ENCODE measurements at places on chromosomes 12 and 14. TPM values are rescaled to one million over a fixed set of nuclear protein-coding genes. Genes with fewer than 3 reads are reported as not detected.

Gene APAF1
- total RNA-seq = 32.8 TPM

Gene KCNMB4
- total RNA-seq = 0.74 TPM

Gene TMEM119
- 0.11 TPM for total RNA-seq

DNA sequence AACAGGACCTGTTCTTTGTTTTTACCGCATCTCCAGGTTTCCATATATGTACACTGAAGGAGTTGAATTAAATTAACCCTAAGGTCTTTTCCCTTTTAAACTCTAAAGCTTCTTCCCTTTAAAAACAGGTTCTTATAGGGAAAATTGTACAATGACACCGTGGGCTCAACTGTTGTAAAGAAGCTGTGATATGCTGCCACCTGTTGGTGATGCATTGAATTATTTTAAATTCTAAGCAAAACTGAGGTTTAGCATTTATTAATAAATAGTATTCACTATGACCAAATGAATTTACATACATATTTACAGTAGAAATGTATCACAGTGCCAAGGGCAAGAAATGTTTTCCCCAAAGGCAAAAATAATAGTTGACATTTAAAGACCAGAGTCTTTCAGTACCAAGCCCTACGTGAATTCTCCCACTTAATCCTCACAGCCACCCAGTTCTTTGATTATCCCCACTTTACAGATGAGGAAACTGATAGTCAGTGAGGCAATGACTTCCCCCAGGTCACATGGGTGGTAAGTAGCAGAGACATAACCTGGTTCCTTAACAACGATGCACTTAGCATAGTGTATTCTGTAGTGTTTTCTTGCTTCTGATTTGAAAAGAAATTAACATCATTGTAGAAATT, 35.7 kb upstream of the TMEM263 start:
- DNase-seq = no peak

- DNase-seq = no peak
Measured at GRCh38 chr14:44339231-44339630, 167.9 kb downstream of the FSCB start.

DNA sequence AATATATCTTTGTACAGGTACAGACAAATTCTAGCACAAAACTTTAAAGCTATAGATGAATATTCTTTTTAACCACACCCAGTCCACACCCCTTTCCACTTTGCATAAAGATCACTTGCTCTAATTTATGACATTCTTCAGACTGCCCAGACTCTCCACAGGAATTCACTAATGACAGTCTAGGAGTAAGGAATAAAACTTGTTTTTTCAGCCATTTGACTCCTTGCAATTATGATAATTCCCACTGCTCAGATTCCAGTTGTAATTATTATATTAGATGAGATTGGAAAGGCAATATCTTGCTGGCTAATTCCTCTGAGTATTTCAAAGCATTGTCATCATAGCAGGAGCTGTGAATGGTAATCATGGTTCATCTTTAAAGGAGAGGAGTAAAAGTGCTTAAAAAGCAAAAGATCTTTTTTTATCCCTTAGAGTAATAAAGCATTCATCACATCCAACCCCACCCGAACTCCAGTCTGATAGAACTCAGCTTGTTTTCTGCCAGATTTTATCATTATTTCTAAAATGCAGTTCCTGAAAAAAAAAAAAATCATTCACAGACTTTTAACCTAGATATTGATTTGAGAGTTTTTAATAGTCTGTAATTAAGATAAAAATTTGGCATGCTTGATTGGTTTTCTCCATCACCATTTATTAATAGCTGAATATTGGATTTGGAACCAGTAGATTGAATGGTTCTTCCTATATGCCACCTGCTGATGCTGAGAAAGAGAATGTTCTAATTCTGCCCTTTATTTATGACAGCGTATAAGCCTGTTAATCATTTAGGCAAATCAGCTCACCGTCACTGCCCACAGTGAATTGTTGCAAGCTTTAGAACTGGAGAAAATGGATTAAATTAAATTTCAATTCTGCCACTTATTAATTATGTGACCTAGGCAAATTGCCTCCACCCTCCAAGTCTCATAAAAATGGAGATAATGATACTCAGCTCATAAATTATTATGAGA, 93.9 kb upstream of the RASSF8 start:
- DNase-seq = no peak

DNA sequence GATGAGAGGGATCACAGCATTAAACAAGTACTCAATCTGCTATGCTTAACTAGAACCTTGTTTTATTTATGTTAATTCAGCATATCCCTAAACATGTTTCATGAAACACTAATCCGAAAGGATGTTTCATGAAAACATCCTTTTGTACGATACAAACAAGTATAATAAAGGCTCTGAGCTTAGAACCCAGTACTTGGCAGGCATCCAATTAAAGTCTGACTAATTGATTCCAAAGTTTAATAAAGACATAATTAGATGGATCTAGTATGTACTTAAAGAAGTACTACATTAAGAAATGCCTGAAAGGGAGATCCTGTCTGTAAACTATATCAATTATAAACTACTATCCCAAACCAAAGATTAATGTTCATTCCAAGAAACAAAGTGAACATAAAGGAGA, 51.8 kb downstream of the SCAF11 start:
- DNase-seq = no peak

DNA sequence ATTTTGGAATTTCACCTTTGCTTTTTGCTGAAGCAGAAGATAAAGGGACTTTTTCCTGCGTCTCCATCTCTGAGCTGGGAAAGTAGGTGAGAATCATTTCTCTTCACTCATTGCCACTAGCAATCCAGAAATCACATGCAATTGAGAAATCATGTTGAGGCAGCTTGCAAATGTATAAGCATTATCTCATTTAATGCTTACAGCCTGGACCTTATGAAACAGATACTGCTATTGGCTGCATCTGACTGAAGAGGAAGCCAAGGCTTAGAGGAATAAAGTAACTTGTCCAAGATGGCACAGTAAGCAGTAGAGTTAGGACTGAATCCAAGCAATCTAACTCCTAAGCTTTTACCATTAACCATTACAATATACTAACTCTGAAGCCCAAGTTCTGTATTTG, 122.4 kb downstream of the FIGNL2 start:
- DNase-seq = no peak

- no peak for DNase-seq
Measured at GRCh38 chr12:6324936-6325750, 14.7 kb downstream of the PLEKHG6 start.

- peak; percentile 21 for DNase-seq
Measured at GRCh38 chr12:49951411-49952240, 1.1 kb downstream of the AQP2 start.

- peak; percentile 38 for DNase-seq
Measured at GRCh38 chr12:55019784-55020183, at the start of gene NEUROD4. TSS of gene NEUROD4 (plus strand) at chr12:55019974. CDS start at chr12:55026440, 6,466 bp downstream.

GRCh38 chr12:118984161-118984943, 3.0 kb downstream of the SRRM4 start:
- no peak for DNase-seq

GRCh38 chr12:90029317-90029716, 320.7 kb upstream of the ATP2B1 start:
- DNase-seq = no peak

DNA sequence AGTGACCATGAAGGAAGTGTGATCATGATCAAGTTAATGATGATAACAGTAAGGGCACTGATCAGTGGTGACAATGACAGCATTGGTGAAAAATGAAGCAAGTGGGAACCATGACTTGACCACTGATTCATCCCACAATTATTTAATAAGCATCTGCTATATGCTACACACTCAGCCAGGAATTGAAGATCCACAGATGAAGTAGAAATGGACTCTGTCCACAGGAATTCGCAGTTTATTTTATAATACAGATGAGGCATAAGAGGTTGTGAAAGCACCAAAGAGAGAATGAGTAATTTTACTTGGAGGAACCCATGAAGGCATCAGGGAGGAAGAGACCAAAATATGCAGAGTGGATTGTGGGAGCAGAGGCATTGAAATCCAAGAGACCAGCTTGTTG, 33.8 kb upstream of the SMUG1 start:
- DNase-seq = no peak

DNA sequence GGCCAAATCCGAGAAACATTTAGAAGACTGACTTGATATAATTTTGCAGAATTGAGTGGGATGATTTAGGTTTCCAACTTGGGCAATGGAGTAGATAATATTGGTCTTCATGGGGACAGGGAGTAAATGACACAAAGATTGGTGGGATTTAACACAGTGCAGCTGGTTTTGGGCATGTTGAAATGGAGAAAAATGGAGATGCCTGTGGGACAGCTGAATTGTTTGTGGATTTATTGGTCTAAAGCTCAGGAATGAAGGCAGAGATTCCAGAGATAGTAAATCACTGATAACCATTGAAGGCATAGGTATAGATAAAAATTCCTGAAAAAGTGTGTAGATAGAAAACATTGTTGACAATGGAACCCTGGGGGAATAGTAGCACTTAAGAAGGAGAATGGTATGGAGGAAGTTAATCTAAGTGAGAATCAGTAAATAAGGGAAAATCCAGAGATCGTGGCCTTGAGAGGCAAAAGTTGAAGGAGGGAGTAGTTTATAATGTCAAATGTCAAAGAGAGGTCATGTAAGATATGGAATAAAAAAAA, 120.9 kb upstream of the ATP2B1 start:
- DNase-seq = no peak
